ENCODE measurements at places on chromosomes 4 and X. TPM values are rescaled to one million over a fixed set of nuclear protein-coding genes. Genes with fewer than 3 reads are reported as not detected.
A peak's percentile ranks its signal among the peaks of the same experiment; 100 is the strongest.

GRCh38 chrX:136667446-136668168 lies 19.6 kb downstream of the CD40LG start:
- no peak for DNase-seq

DNA sequence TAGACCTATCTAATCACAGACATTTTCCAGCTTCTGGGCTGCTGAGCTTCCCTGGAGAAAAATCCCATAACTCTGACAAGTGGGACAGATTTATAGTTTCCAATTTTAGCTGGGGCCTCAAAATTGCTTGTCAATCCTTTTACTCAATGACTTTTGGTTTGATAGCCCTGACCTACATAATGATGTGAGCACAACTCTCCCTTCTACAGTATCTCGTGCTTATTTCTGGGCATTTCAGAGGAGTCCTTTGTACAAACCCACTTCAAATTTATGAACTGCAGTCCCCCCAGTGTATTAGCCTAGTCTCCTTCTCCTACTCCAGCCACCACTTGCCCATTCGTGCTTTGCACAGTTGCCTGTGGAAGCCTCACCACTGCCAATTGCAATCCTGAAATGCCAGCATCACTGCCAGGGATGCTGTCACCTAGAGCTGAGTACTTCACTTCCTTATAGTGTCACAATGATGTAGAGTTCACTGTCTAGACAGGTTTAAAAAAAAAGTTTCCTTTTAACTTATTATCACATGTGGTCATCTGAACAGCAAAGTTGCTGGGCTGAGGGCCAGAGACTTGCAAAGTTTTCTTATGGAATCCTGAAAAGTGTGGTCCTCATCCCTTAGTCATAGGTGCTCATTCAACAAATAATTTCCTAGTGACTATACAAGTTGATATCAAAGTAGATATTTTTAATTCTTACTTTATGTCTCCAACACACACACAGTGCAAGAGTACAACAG lies 21.2 kb downstream of the TRAM1L1 start:
- DNase-seq: no peak

DMRTC1B gene
- polyA plus RNA-seq: 0.75 TPM

- DNase-seq: no peak
These were observed 679.2 kb upstream of the FRG1 start for GRCh38 chr4:189261475-189261874.

DNA sequence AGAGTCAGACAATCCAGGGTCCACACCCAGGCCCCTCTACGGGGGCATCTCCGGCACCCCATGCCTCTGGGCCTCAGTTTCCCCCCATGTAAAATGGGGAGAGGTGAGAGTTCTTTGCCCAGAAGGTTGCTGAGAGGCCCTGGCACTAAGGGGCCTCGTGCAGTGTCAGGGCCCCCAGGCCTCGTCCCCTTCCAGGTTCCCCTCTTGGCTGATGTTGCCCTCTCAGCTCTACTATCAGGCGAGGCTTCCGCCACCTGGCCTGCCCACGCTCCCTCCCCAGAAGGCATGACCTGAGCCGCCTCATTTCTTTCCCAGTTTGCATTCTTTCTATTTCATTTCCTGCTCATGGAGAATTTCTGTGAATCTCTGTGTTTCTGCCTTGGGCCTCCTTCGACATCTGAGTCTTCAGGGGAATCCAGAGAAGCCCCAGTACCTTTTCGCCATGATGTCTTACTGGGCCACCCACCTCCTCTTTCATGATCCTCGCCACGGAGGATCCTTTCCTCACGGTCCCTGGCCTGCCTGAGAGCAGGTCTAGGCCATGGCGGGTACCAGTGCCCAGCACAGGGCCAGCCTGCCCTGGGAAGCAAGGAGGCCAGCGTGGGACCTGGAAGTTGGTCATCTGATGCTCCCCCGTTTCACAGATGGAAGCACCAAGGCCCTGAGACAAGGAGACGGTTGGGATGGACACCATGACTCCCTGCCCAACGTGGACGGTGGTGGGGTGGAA lies 21.9 kb upstream of the MRFAP1 start:
- DNase-seq: no peak

GRCh38 chrX:37578045-37578444 lies 6.6 kb downstream of the LANCL3 start:
- DNase-seq: no peak

DNA sequence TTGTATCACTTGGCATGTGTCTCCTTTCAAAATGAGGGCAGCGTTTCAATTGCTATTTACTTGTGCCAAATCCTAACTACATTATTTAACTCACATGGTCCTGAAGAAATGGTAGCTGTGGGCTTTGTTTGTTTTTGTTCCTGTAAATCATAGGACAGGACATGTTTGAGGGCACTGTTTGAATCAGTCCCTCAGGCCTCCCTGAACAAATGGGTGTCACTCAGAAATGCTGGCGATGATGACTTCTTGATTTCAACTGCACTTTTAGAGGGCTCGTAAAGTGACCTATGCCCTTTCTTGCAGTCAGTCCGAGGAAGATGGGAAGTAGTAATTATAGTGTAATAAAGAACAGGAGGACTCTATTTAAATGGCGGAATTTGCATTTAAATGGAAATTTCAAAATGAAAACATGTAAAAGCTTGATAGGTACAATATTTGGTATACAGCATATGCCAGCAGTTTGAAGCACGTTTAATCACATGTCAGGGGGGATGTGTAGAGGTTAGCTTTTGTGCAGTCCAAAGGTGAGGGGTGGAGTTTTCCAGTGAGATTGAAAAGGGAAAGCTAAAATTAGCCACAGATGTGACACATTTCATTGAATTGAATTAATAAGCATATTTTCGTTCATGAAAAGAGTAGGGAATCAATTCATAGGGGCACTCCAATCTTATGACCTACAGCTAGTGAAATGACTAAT lies 1958.7 kb upstream of the IGFBP7 start:
- DNase-seq: peak; percentile 1

ALB gene
- 3.3 TPM for polyA plus RNA-seq

DNA sequence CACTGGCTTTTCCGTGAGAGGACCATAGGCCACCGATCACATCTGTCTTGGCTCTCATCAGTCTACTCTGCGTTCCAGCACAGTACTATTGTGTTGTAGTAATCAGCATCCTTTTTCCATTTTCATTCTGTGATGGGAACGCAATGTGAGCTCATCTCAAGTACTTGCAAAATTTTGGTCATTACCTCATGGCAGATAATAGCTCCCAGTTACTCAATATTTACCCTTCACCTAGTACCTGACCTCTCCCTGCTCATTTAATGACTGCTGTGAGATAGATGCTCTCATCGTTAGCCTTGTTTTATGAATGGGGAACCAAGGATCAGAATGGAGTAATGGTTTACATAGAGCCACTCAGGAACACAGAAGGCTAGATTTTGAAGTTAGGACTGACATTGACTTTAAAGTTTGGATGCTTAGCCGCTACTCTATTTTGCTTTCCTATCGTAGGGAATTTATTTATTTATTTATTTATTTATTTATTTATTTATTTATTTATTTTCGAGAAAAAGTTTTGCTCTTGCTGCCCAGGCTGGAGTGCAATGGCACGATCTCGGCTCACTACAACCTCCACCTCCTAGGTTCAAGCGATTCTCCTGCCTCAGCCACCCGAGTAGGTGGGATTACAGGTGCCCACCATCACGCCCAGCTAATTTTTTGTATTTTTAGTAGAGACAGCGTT lies 6.5 kb upstream of the GPR101 start:
- no peak for DNase-seq

- DNase-seq: no peak
These were observed 17.5 kb upstream of the TBC1D1 start for GRCh38 chr4:37873386-37873785.

TMEM150C gene
- polyA plus RNA-seq: 3.5 TPM

DNA sequence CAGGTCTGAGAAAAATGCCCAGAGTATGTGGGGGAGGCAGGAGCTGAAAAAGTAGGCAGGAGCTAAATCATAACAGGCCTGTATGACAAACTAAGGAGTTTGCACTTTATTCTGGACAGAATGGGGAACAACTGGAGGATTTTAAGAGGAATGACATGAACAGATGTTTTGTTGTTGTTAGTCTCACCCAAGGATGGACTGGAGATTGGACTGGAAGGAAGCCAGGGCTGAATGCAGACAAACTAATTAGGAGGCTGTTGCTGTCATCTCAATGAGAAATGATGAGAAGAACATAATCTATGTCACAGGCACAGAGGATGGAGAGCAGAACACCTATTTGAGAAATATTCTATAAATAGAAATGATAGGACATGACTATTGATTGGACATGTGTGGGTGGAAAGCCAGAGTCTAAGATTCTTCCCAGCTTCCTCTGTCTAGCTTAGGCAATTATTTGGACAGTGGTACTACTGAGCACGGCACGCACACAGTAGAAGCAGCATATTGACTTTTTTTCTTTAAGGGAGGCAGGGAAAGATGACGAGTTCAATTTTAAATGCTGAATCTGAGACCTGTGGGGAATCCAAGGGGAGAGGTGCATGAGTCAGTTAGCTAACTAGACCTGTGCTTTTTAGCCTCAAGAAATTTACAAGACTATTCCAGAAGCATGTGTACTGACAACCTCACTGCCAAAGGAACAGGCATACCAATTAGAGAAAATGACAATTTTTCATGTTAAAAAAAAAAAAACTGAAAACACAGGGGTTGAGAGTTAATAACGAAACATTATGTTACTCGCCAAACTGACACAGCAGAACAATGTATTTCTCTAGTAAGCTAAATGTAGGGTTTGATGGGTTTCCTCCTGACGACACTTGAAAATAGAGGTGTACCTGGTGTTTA lies 963 bp upstream of the USO1 start:
- DNase-seq: peak; percentile 48

DNA sequence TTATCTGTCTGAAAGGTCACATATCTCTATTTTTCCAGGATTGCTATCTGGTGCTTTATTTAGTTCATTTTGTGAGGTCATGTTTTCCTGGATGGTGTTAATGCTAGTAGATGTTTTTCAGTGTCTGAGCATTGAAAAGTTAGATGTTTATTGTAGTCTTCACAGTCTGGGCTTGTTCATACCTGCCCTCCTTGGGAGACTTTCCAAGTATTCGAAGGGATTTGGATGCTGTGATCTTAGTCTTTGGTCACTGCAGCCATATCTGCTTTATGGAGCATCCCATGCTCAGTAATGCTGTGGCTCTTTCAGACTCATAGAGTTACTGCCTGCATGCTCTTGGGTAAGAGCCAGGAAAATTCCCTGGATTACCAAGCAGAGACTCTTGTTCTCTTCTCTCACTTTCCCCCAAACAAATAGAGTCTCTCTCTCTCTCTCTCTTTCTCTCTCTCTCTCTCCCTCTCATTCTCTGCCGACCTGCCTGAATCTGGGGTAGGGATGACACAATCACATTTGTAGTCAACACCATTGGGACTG lies 130.0 kb downstream of the AR start:
- no peak for DNase-seq

- DNase-seq: no peak
These were observed 162.9 kb upstream of the USP9X start for GRCh38 chrX:40922307-40922706.

- no peak for DNase-seq
These were observed 483.7 kb upstream of the INTU start for GRCh38 chr4:127149086-127149485.

OTC gene
- not detected for polyA plus RNA-seq

DNA sequence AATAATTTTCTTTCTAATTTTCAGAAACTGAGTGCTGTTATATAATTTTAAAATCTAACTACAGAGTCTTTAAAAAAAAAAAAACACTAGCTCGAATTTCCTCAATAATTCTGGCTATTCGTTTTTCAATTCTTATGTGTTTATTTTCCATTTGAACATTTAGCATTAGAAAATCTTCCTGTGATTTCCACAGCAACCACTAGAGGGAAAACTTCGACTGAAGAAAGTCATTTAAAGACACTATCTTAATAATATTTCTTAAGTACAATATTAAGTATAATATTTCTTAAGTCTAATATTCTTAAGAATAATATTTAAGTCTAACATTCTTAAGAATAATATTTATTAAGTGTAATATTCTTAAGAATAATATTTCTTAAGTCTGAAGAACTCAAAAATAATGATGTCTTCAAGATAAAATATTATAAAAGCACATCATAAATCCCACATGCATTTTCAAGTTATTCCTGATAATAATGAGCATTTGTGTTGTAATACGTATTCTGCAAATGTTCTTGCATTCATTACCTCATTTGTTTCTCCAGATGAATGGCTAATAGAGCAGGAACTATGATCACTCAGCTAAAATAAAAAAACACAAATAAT lies 118.4 kb upstream of the WDR17 start:
- DNase-seq: no peak

GRCh38 chrX:107619885-107620322 lies 8.4 kb upstream of the PRPS1 start:
- DNase-seq: no peak

DNA sequence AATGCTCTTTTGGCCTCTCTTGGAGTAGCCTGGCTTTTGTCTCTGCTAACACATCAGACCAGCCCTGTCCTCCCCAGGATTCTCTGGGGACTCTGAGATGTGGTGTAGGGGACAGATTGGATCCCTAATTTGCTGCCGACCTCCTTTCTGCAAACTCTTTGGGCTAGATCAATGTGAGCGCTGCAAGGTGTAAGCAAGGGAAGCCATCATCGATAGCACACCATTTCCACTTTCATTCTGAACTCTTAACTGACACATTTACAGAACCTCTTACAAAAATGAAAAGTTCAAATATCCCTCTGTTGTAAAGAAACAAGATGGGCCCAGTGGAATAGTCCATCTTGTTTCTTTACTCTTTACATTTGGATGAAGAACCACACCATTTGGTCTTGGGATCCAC lies 46.6 kb downstream of the PGRMC2 start:
- no peak for DNase-seq

DNA sequence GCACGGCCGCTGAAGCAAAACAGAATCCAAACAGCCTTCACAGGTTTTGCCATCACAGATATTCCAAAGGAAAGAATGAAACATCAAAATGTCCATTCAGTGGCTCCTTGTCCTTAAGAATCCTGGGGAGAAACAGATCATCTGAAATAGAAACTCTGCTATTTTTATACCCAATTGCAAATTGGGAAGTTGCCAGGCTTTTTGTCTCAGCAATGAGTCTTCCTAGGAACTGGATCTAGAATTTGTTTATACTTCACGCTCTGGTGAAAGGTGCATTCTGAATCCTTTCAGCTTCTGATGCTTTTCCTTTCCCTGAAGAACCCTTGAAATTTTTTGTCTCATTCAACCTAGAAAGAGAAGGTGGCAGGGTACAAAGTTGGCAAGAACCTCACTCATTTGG lies 218.9 kb downstream of the FBXW7 start:
- DNase-seq: no peak

DNA sequence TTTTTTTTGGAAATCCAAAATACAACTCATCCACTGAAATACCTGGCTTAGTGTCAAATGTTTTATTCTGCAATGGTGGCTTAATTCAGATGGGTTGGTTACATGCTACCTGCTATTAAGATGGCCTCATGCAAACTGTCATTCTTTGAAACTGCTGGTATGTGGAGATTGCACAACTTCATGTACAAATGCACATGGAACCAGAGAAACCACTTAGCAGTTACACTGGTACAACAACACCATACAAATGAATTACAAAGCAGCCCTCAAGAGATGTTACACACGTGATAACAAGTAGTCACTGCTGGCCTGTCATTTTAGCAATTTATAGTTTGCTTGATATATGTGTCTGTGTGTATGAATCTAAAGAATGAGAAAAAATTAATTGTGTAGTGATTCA lies 84.6 kb upstream of the STS start:
- no peak for DNase-seq
